ENCODE measurements at places on chromosomes 12 and 14.

GRCh38 chr14:32934881-32935633 lies 3.6 kb upstream of the NPAS3 start:
- no peak for DNase-seq

DNA sequence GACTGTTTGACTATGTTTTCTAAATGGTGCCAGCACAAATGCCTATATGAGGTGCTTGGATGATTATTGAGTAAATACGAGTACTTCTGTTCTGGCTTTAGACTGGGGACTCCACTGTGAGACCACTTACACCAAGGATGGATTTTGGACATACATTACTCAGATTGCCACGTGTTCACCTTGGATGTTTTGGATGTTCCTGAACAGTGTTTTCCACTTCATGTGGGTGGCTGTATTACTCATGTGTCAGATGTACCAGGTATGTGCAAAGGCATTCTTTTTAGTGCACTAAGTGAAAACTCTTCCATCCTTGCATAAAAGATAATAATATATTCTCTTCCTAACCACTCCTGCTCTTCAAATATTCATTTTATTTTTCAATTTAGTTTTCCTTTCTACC lies 30.7 kb downstream of the CSRP2 start:
- no peak for DNase-seq

- no peak for DNase-seq
These were observed 762.9 kb downstream of the C12orf50 start for GRCh38 chr12:87266305-87266704.

DNA sequence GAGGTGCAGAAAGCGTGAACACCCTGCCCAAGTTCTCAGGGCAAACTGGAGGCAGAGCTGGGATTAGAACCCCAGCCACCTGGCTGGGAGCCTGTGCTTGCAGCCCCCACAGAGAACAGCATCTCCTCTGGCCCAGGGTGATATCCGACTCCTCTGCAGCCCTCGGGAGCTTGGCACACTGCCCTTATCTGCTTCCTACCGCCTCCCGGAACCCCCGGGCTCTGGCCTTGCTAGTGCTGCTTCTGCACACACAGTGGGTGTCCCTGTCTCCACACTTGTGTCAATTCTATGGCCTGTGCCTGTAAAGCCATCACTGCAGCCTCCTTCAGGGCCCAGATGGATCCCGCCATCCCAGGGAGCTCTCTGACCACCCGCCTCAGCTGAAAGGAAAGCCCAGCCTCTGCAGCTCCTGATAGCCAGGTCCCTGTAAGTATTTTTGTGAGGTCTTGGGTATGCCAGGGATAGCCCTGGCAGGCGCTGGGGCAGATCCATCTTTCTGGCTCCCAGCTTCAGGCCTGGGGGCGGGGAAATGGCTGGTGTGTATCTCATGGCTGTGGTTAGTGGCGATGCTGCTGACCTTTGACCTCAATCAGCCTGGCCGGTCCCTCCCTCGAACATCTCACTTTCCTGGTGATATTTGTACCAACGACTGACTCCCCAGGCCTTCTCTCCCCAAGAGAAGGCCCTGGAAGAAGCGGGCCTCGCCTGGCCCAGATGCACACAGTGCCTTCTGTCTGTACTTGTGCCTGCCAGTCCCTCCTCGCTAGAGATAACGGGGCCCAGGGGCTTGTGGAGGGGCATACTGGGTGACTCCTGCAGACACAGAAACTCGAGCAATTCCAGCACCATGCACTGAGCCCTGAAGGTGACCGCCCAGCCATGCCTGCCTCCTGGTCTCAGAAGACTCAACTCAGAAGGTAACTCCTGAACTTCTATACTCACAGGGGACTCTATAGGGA lies 183.8 kb downstream of the CALM1 start:
- no peak for DNase-seq

DNA sequence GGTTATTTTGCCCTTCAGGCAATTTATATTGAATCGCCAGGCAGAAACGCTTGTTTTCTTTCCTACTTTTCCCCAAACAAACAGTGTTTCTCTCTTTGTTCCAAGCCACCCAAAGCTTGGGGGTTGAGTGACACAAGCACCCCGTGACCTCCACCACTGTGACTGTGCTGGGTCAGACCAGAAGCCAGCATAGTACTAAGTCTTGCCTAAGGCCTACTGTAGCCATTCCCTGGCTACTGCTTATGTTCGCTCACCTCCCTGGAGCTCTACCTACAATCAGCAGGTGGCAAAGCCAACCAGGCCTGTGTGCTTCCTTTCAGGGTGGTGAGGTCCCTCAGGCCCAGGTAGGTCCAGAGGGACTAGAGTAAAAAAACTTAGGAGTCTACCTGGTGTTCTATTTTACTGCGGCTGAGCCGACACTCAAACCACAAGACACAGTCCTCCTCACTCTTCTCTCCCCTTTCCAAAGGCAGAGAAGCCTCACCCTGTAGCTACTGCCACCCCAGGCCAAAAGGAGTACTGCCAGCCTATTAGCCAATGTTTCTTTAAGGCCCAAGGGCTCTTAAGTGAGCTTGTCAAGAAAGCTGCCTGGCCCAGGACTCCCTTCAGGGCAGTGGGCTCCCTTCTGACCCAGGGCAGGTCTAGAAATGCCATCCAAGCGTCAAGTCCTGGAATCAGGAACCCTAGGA lies 411.8 kb upstream of the MIS18BP1 start:
- no peak for DNase-seq

GRCh38 chr14:95526483-95527386 lies 8.1 kb upstream of the GLRX5 start:
- DNase-seq, result no peak

DNA sequence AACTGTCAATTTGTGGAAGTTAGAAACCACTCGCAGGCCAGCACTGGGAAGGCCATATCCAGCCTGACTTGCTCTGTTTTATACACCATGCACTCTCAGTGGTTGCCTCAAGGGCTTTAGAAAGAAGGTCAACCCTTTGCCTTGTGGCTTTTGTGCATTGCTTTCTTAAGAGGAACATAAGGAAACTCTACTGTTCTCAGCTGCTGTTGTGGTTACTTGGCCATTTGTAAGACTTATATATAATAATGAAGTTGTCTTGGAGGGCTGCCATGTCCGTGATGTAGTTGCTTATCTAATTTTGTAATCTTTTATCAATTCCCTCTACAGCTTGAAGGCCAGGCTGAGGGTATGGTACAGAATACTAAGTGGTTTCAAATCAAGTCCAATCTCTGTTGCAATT lies 637.8 kb downstream of the DIO2 start:
- DNase-seq, result no peak

GRCh38 chr14:54138354-54139038 lies 181.9 kb upstream of the BMP4 start:
- no peak for DNase-seq

GRCh38 chr14:70094631-70095030 lies 94.1 kb downstream of the SLC8A3 start:
- DNase-seq, result no peak

GRCh38 chr12:57611108-57611826 lies at the start of gene ARHGEF25:
TSS of gene ARHGEF25 (plus strand) at chr12:57611435. CDS start at chr12:57611895, 460 bp downstream.
- DNase-seq, result peak; percentile 62

DNA sequence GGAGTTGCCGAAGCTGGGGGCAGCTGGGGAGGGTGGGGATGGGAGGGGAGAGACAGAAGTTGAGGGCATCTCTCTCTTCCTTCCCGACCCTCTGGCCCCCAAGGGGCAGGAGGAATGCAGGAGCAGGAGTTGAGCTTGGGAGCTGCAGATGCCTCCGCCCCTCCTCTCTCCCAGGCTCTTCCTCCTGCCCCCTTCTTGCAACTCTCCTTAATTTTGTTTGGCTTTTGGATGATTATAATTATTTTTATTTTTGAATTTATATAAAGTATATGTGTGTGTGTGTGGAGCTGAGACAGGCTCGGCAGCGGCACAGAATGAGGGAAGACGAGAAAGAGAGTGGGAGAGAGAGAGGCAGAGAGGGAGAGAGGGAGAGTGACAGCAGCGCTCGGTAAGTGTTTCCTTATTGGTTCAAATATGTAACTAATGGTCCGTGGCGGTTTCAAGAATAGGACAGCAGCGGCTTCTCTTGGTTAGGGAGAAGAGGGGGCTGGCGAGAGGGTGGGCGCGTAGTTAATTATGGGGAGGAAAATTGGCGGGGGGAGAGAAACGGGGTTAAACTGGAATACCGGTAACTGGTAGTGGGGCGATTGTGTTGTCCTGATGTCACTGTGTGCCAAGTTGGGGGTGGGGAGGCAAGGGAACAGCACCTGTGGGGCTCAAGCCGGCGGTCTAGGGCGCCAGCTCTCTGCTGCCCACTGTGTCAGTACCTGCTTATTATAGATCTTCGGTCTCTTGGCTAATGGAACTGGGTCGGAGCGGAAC lies 8.4 kb downstream of the HOXC8 start:
- DNase-seq, result no peak

DNA sequence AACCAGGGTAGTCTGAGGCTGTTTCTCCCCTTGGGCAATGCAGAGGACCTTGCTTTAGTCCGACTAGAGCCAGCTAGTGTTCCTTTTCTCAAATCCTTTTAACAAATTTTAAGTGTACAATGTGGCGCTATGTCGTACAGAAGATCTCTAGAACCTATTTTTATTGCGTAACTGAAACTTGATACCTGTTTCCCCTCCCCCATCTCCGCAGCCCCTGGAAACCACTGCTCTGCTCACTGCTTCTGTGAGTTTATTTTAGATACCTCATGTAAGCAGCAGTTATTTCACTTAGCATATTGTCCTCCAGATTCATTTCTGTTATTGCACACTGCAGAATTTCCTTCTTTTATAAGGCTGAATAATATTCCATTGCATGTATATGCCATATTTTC lies 1092.3 kb downstream of the AACS start:
- DNase-seq, result no peak

Measured in activated naive CD4-positive, alpha-beta T cell treated with Interleukin-2 at 50 U/mL for 16 hours (primary cell).